ENCODE measurements at places on chromosomes 3 and 15.

DNA sequence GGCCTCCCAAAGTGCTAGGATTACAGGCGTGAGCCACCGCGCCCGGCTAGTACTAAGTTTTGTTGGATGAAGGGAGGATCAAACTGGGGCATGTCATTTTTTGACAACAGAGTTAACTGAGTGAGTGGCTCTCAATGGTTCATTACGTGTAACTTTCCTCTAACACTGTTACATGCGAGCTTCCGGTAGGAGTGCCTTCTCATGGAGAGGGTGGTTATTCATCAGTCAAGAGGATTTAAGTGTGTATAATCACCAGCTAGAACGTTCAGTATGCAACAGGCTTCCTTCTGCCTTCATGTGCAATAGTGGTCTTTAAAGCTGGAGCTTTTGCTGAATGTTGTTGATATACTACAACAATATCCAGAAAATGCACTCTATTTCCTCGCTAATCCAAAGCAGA is 19.1 kb upstream of the GOLGA8A start:
- DNase-seq = no peak

DNA sequence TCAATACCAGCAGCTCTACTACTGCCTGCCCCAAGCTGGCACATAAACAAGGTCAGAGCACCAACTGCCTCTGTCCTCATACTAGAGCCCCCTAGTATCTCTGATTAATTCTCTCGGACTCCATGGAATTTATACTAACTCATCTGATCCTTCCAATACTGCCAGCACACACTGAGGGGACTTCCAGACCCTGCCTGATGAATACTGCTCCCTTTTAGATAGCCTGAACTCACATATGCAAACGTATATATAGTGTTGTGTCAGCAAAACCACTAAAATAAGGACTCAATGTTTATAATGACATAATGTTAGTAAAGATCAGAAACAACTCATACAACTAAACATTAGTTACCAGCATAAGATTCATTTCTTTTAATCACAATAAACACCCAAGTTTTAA is 25.0 kb downstream of the CEP70 start:
- DNase-seq = no peak

GRCh38 chr3:33879540-33879939 is 81.1 kb downstream of the PDCD6IP start:
- DNase-seq = no peak

GRCh38 chr15:68210821-68211655 is 5.9 kb upstream of the CALML4 start:
- DNase-seq = no peak

DNA sequence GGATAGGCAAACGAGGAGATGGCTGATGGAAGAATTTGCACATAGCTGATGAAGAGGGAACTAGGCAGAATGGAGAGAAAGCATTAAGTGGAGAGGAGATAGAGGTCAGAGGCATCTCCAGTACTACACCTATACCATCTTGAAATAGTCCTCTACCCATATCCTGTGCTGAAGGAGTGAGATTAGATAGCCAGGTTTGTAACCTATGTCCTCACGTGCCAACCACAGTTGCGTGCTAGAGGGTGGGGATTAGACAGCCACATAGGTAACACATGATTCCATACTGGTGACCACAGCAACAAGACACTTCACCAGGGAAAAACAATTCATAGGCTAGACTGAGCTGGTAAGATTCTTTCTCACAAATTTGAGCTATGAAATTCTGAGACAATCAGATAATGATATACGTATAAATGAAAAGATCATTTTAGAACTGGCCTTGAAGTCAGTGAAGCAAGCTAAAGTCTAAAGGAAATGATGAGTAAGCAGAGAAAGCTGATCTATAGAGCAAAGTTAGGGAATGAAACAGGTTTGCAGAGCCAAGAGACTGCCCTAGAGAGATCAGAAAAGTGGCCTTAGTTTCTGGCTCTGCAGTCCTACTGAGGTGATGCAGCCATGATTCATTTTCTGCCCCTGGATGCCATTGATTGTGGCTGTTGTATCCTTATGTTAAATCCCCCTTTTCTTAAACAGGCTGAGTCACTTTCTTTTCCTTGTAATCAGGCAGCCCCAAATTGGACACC is 17.7 kb downstream of the MYNN start:
- DNase-seq = no peak

- DNase-seq = no peak
Observed at GRCh38 chr3:80688814-80689213, 921.0 kb upstream of the ROBO1 start.

- DNase-seq = peak; percentile 68
Observed at GRCh38 chr3:69306239-69307185, 79.4 kb downstream of the FRMD4B start.

DNA sequence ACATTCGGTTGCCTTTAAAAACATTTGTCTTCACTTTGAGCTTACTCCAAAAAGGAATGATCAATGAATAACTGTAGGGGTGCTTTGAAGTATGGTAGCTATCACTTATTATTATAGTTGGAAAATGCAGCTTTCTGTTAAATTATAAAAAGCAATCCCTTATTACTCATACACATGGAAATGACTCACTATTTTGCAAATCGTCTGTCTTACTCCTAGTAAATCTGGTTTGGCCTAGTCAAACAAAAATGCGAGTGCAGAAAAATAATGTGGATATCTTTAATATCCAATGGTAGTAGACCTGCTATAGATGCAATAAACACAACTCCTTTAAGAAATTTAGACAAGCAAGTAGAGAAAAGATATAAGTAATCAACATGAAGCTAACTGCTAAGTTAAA is 112.5 kb downstream of the ZIC1 start:
- DNase-seq = no peak

- DNase-seq = no peak
Observed at GRCh38 chr15:43330780-43331087, 361 bp upstream of the LCMT2 start.

DNA sequence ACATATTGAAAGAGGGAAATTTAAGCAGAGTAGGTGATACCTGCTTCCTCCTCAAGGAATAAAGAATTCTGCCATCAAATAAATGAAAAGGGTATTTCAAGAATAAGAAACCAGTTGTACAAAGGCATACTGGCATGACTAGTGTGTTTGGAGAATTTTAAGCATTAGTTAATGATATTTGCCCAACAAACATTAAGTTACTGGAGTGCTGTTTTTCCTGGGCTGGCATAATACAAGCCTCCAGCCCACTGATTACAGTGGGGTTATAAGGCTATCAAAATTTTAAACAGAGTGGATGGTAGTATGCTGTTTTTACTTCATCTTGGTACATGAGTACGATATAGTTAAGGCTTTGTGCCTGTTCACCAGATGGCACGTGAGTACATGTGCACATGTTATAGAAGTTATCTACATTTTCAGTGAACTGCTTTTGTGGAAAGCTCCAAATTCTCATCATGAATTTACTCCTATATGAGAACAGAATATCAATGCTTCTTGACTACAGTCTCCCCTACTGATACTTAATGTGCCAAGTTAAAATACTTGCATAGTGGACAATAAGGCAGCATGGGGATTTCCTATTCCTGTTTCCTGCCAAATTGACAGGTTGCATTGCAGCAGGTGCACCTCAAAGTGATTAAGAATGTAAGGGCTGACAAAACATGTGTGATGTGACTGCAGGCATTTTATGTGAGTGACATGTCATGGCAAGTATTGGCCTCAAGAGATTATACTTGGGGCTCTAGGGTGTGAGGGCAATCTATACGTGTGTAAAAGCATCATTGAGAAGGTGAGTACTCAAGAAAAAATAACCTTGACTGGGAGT is 14.9 kb downstream of the NAALADL2 start:
- DNase-seq = no peak

GRCh38 chr15:77499087-77499760 is 78.5 kb downstream of the HMG20A start:
- DNase-seq = no peak

DNA sequence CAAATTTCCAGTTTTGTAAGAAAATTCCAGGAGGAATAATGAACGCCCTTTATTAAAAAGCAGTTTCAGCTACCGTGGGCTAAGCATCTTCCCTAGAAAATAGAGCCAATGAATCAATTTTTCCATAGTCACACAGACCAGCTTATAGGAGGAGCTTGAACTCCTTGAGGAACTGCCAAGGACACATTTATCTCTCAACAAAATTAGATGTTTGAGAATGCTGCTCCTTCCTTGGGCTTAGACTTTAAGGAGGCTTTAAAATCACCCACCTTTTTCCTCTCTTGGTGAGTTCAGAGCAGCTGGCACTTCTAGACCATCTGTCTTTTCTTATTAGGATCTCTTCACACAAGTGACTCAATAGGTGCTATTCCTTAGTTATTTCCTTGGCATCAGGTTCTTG is 588.0 kb downstream of the SQOR start:
- no peak for DNase-seq

DNA sequence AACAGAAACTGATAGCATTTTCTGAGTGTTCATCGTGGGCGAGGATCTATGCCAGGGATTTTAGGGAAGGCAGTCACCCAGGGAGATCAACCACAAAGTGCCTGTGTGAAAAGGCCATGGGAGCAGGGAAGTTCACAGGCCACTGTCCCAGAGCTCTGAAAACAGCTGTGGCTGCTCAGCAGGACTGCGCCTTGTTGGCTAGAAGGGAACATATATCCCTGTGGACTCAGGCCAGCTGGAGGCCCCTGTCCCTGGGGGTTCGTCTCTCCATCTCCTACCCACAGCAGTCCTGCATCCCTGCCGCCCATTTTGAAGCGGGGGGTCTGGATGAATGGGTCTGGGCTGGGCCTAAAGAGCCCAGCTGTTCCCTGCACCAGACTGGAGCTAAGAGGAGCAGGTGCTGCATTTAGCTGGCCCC is 27.8 kb downstream of the PPCDC start:
- no peak for DNase-seq

DNA sequence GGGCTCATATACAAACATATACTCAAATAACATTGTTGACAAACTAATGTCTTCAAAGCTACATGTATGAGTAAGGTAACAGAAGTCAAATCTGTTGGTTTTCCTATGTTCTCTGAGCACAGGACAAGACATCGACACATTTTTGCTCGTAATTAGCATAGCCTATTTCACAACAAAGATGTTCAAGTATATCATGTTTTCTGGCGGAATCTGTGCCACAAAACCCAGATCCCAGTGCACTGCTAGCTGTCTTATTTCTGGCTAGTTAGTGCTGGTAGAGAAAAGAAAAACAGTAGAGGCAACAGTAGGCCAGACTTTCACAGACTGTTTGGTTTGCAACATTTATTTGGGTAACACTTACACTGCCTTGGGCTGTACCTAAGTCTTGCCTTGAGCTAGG is 51.2 kb downstream of the RUBCN start:
- no peak for DNase-seq

GRCh38 chr3:137468446-137468845 is 295.7 kb upstream of the SOX14 start:
- DNase-seq = no peak

DNA sequence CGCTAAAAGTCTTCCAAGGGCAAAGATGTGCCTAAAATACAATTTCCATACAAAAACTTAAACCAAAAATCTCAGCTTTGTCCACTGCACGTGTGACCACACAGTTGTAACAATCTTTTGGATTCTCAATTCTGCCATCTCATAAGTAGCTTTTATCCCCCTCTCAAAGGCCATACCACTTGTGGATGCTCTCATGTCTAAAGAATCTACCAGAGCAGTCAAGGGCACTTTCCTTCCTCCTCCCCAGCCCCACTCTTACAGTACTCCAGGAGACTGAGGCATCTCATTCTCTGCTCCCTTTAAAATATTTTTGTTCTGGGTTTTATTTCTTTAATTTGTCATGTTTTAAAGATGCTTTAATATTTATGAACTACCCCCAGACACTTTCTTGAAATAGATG is 102.3 kb upstream of the PFN2 start:
- DNase-seq = no peak

DNA sequence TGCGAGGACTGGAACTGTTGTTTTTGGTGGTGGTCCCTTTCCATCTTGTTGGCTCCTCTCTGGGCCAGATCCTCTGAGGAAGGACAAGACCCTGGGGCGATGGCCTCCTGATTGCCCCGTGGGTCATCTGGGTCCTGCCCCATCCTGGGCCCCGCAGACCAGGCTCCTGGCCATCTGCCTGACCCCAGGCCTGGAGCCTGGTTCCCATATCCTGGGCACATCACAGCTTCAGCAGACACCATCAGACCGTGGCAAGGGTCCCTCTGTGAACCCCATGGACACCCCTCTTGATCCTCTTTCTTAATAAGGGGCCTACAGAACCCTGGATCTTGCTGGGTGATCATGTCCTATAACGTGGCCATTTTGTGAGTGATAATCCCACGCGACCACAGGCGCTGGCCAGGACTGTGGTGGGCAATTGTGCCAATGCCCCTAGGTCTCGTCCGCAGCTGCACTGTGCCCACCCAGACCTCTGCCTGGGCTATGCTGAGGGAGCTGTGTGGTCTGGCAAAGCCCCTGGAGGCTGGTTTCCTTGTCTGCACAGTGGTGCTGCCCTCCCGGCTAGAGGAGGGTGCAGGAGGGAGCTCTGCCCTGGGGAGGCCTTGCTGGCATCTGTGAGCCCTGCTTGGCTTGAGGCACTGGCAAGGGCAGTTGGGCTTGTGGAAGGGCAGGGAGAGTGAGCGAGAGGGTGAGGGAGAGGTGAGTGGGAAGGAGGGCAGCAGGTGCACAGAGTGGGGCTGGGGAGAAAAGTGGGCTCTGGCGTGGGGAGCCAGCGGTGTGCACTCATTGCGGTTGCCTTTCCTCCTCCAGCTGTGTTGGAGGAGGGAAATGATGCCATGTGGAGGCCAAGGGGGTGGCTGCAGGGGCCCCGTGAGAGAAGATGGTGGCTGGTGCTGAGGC is 53.1 kb upstream of the PRR23E start:
- no peak for DNase-seq

DNA sequence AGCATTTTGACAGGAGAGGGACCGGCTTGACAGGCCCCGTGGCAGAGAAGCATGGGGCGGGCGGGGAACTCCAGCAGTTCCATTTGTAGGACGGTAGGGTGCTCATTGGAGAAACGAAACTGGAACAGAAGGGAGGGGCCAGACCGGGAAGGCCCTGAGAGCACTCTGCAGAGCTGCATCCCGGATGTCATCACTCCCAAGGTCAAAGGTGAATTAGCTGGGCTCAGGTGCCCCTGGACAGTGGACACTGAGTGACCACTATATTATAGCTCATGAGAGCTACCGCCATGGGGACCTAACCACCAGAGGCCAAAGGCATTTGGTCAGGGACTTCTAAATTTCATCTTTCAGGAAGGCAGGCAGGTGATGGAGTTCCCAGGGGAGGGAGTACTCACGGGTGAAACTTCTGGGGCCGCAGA is 7.3 kb downstream of the CSRNP1 start:
- DNase-seq = no peak

- no peak for DNase-seq
Observed at GRCh38 chr3:103440539-103441203, 1005.9 kb downstream of the ZPLD1 start.

GRCh38 chr15:75666823-75667501 is 19.2 kb downstream of the SNX33 start:
- peak; percentile 89 for DNase-seq

- DNase-seq = no peak
Observed at GRCh38 chr15:31360843-31361763, 34.5 kb downstream of the KLF13 start.

- no peak for DNase-seq
Observed at GRCh38 chr3:195184716-195185421, 86.1 kb downstream of the XXYLT1 start.

- DNase-seq = no peak
Observed at GRCh38 chr3:37737134-37737533, 124.5 kb upstream of the CTDSPL start.
